ENCODE measurements at places on chromosomes 7 and 10.
A peak's percentile ranks its signal among the peaks of the same experiment; 100 is the strongest.

GRCh38 chr7:36961693-36962092 lies 237.4 kb upstream of the AOAH start:
- DNase-seq = no peak

- no peak for DNase-seq
Measured at GRCh38 chr10:126270111-126270510, 118.2 kb downstream of the ADAM12 start.

GRCh38 chr10:133365461-133366129 lies 7.6 kb downstream of the ECHS1 start:
- no peak for DNase-seq

GRCh38 chr7:77439572-77439971 lies 23.4 kb upstream of the GSAP start:
- peak; percentile 92 for DNase-seq

GRCh38 chr7:118289476-118289875 lies 65.0 kb downstream of the ANKRD7 start:
- DNase-seq = no peak

DNA sequence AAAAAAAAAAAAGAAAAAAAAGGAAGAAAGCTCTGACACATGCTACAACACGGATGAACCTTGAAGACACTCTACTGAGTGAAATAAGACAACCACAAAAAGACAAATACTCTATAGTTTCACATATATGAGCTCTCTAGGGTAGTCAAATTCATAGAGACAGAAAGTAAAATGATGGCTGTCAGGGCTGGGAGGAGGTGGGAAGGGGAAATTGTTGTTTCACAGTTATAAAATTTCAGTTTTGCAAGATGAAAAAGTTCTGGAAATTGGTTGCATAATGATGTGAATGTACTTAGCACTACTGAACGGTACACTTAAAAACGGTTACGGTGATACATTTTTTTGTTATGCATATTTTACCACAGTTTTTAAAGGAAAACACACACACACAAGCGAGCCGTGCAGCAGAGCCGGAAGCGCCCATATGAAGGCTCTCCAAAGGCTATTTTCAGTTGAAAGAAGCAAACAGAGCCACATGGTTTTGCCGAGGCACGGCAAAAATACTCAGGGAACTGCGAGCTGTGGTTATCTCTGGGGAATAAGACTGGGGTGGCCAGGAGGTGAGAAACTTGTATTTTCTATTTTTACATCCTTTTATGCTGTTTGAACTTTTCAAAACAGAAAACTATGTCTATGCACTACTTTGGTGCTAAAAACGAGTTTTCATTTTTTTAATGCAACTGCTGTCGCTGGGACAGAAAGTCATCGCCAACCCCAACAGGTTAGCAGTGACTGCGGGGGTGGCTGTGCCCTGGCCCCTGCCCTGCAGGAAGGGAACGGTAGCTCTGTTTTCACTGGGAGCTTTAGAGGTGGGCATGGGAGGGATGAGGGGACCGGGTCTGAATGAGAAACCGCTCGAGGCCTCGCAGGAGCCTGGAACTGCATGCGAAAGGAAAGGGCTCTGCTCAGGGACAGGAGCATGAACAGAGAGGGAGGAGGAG lies 132.9 kb downstream of the OAT start:
- DNase-seq = no peak

- DNase-seq = no peak
Measured at GRCh38 chr10:79381804-79382221, 34.5 kb downstream of the PPIF start.

- DNase-seq = peak; percentile 99
Measured at GRCh38 chr7:43568529-43568928, 14.4 kb upstream of the STK17A start.

- no peak for DNase-seq
Measured at GRCh38 chr7:30906515-30907240, 5.0 kb upstream of the AQP1 start.

DNA sequence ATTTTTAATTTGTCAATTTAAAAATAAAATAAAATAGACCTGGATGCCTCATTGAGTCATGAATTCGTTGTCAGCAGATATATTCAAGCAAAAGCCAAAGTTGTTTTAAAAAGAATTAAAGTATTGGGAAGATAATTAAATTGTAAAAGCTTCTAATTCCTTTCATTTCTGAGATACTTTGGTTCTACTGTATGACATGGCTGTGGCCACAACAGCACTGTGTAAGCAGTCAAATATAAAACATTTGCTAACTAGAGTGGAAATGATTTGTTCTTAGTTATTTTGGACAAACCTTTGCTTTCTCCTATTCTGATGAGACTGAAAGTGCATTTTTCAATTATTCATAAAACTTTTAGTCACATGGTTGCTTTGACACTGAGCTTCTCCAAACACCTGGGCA lies 143.6 kb upstream of the FAM13C start:
- DNase-seq = no peak

DNA sequence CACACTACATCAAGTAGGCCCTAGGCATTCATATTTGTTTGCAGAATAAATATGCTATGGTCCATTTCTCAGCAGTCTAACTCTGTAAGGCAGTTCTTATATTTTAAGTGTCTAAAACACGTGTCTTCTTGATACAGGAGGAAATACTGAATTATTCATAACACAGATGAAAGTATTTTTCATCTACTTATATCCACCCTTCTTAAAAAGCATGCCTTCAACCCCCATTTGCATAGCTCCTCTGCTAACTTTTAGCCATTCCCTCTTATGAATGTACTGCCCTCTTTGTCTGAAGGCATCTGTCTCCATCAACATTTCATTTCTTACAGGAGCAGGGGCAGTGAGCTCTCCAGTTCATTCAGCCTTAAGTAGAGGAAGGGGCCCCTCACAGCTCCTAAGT lies 57.7 kb downstream of the ZFAND4 start:
- no peak for DNase-seq

GRCh38 chr7:84025332-84025927 lies 169.2 kb downstream of the SEMA3A start:
- peak; percentile 98 for DNase-seq

DNA sequence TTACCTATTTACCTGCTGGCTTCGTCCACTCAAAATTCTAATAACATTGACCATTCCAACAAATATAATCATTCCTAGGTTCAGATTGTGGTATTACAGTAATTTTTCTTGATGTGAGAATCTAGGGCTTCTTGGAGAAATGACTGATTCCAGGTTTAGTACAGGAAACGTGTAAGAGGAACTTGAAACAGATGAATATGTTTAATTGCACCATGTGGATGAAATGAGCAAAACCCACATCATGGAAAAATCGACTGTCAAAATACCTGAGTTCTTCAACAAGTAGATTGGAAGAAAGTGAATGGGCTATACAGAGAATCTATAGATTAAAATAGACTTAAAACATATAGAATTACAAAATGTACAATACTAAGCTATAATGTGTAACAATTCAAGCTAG lies 24.9 kb upstream of the OR9A4 start:
- no peak for DNase-seq

GRCh38 chr10:116892907-116893685 lies 43.8 kb downstream of the ENO4 start:
- DNase-seq = no peak

DNA sequence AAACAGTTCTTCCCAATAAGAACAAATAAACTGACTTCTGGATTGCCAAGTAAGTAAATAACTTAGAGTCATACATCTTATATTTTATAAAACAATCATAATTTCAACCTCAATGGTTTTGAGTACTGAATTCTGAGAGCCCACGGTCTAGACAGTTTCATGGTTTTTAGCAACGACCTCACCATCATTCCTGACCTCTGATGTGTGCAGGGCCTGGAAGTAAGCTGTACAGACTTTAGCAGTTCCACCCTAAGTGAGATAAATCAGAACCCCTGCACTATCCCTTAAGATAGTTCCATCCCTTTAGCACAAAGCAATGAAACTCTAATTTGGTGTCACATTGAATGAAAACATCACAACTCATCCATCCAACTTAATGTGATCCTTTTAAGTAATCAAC lies 86.0 kb downstream of the NEBL start:
- no peak for DNase-seq

DNA sequence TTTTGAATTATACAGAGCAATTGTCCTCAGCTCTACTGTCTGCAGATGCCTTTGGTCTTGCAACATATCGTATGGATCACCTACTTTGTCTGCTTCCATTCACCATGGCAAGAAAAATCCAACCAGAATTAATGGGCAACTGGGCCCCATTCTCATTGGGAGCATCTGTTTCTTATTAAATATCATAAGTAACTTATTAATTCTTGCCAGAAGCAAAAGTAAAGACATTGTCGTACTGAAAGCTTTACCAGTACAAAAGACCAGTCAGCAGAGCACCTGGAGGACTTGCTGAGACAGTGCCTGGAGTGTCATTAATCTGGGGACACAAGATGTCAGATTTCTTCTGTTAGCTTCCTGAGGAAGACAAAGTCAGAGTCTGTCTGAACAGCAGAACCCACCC lies 404.5 kb downstream of the INHBA start:
- no peak for DNase-seq

- DNase-seq = no peak
Measured at GRCh38 chr7:129093867-129094456, 39.1 kb upstream of the TNPO3 start.

DNA sequence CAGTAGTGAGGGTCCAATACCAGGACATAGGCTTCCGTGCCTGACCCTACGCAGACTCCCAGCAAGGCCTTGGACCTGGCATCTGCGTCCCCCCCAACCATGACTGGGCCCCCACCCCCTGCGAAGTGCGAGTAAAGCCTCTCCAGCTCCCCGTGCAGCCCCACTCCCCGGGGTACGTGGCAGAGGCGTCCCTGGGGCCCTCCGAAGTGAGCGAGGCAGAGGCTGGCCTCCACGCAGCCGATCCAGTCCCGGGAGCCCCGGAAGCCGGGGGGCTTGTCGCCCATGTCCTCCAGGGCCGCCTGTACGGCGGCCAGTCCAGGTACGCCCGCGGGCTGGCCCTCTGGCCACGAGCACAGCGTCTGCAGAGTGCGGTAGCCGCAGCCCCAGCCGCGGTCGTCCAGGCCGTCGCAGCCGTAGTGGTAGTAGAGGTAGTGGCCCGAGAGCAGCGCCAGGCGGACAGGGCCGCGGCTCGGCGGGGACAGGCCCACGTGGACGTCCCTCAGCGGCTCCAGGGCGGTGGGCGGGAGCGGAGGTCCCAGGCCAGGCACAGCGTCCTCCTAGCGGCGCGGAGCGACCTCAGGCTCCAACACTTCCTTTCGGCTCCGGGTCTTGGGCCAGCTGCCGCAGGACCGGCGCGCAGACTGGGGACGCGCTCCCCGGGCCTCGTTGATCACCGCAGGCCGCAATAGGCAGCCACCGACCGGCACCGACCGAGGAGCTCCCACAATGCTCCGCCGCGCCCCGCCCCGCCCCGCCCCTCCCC lies at the start of gene UFSP1:
UFSP1 (minus strand) TSS at position 728 of the 763 bp plus-strand sequence; CDS start at position 284, 444 bp downstream.
- DNase-seq = no peak

DNA sequence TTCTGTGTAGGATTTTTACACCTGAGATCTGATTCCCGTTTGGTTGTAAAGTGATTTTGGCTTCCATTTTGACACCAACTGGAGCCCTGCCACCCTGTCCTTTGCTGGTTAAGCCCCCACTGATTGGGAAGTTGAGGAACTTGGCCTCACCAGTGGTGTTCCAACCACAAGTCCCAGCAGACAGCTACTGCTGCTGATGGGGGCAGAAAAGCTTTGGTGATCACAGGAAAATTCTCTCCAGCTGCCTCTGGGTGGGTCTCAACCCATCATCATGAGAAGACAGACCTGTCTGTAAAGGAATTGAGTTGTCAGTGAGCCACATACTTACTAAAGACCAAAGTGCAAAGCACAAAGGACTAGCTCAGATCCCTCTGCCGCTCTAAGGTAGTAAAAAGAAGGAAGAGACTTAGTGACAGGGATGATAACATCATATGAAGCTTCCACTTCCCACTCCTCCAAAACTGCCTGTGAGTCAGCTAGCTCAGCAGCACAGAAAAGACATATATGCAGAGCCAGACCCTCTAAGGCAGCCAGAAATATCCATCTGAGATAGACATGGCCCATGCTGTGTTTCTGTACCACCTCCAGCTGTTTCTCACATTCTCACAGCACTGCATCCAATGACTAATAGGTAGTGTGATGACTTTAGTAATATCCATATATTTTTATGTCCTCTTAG lies 22.4 kb upstream of the LRRC17 start:
- no peak for DNase-seq

DNA sequence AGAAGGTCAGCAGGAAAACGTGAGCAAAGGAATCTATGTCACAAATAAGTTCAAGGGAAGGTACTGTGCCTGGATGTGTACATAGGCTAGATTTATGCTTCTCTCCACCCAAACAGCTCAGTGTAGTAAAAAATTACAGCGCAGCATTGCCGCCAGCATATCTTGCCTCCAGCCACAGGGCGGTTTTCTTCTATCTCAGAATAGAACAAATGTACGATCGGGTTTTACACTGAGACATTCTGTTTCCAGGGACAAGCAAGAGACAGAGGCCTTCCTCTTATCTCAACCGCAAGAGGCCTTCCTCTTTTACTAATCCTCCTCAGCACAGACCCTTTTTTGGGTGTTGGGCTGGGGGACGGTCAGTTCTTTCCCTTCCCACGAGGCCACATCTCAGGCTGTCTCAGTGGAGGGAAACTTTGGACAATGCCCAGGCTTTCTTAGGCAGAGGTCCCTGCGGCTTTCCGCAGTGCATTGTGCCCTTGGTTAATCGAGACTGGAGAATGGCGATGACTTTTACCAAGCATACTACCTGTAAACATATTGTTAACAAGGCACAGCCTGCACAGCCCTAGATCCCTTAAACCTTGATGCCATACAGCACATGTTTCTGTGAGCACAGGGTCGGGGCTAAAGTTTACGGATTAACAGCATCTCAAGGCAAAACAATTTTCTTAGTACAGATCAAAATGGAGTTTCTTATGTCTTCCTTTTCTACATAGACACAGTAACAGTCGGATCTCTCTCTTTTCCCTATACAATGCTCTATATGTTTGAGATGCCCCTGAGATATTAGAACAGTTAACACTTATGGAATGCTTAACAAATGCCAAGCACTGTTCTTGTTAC lies 11.6 kb upstream of the ABHD11 start:
- no peak for DNase-seq

DNA sequence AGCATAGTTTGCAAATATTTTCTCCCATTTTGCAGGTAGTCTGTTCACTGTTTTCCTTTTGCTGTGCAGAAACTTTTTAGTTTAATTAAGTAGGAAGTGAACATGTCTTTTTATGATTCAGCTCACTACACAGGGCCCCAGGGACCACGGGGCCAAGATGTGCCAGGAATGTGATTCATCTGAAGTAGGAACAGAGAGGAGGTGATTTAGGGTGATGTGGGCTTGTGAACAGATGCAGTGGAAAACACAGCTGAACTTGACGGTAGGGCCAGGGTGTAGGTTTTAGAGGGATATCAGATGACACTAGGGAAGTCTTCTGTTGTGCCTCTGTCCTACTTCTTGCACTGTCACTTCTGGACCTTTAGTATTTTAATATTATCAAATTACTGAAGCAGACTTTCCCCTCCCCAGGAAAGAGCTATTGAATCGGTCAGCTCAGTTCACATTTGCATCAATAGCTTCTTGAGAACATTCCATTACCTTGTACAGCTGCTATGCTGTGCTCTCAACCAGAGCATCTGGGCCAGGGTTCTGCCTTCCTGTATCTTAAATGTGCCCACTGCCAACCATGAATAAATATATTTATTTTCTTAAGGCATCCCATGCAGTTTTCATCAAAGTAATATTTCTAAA lies 96.9 kb downstream of the OSBPL3 start:
- DNase-seq = no peak
